Stimulated activated CD4-positive, alpha-beta T cell treated with anti-CD3 and anti-CD28 coated beads, Interleukin-1b, Interleukin-23, amount 100 ng/mL, for 1 hour (primary cell): ENCODE measurements at places on chromosomes 16 and 17.
A peak's percentile ranks its signal among the peaks of the same experiment; 100 is the strongest.

GRCh38 chr17:29007456-29007855 lies 1.6 kb upstream of the SEZ6 start:
- no peak for DNase-seq

DNA sequence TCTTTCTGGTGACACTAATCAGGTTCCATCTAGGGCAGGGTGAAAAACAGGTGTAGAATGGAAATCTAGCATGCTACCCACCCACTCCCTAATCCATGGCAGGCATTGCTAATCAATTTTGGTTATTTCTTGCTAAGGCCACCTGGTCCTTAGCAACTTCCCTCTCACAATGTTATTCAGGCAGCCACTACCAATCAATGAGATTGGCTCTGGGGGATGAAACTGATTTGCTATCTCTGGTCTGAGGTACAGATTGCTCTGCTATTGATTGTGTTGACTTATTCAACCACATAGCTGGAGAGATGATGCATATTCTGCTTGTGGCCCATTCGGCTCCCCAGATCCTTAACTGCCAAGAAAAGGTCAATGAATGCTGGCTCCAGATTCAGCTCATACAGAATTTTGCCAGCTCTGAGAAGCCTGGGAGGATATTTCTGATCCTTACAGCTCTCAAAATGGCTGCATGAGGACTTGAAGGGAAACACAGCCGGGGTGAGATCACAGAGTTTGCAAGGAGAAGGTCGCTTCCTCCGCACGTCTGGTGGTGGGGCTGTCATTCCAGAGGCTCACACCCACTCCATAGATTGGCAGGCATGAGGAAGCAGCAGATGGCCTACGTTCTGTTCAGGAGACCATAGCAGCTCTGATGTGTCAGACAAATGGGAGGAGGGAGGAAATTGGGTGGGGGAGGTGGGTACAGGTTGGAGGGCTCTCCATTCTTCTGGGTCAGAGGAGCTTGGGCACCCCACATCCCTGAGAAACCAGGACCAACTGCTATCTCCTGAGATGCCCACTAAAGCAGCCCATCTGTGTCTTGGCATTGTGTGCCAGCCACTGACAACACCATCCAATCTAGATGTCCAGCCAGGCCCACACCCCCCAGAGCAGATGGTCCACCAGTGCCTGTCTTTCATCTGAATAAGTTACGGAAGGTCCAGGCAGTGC lies 22.3 kb downstream of the SEZ6 start:
- no peak for DNase-seq

GRCh38 chr16:30876867-30877266 lies 17.0 kb downstream of the BCL7C start:
- no peak for DNase-seq

- peak; percentile 27 for DNase-seq
These were observed 24.8 kb downstream of the MYO18A start for GRCh38 chr17:29155227-29155965.

DNA sequence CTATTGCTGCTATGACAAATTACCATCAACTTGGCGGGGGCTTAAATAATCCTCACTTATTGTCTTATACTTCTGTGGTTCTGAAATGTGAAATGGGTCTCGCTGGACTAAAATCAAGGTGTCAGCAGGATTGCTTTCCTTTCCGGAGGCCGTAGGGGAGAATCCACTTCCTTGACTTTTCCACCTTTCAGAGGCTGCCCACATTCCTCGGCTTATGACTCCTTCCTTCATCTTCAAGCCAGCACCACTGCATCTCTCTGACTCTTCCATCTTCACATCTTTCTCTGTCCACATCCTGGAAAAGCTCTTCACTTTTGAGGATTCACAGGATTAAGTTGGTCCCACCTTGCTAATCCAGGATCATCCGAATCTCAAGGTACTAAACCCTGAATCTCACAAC lies 217.8 kb downstream of the GRIN2A start:
- no peak for DNase-seq

DNA sequence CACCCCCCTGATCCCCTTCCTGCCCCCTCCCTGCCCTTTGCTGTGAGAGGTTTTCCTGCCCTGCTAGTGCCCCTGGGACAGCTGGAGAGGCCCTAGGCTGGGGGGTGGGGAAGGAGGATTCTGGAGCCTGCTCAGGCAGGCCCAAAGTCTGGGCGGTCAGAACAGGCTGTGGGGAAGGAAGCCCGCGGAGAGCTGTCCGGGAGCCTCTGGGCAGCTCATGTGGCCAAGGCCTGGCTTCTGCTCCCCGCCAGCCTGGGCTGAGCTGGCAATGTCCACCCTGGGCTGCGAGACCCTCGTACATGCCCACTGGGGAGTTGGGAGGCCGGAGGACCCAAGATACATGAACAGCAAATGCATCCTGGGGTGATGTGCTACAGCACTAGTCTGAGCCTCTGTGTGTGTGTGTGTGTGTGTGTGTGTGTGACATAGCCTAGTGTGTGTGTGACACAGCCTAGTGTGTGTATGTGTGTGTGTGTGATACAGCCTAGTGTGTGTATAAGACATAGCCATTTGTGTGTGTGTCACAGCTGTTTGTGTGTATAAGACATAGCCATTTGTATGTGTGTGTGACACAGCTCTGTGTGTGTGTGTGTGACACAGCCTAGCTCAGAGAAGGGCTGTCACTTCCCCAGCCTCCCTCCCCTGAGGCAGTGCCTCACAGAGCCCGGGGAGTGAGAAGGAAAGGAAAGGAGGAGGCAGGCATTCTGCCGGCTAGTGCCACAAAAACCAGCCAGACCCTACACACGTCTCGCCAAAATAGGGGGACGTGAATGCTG lies 201.4 kb upstream of the CIBAR2 start:
- DNase-seq = no peak

DNA sequence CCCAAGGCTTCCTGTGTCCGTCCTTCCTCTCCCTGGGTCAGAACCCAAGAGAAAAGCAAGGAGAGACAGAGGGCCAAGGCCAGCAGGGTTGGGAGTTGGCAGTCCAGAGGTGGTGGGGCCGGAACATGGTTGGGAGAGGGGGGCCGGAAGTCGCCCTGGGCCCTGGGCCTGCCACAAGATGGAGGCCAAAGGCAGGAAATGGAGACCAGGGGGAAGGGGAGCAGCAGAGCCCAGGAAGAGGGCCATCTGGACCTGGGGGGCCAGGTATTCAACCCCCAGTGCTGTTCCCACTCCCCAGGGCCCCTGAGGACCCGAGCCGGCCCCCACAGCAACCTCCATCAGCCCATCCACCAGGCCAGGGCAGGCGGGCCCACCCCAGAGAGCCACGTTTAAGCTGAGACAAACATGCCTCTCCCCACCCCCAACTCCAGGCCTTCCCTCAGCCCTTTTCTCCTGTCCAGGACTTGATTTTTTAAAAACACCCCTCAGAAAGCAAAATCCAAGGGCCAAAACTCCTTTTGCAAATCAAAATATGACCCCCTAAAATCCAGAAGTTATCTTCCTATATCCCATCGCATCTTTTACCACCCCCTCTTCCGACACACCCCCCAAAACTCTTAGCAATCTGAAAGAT lies 4.4 kb upstream of the BCL6B start:
- DNase-seq = no peak

DNA sequence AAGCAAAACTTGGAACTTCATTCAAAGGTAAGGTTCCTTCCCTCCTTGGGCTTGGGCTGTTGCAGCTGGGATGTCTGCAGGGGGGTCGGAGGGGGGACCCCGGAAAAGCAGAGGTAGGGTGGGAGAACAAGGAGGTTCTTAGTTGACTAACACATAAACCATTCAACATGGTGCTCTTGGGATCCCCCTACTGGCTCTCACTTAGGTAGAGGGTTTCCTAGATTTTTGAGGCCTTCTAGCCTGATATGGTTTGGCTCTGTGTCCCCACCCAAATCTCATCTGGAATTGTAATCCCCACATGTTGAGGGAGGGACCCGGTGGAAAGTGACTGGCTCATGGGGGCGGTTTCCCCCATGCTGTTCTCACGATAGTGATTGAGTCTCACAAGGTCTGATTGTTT lies 93.9 kb downstream of the RGS9 start:
- DNase-seq = no peak

GRCh38 chr17:9213303-9213640 lies 192.0 kb downstream of the NTN1 start:
- DNase-seq = no peak

- no peak for DNase-seq
These were observed at the start of gene CHAD for GRCh38 chr17:50468304-50469207. TSS of gene CHAD (minus strand) at chr17:50468880. CDS start at chr17:50468813, 67 bp downstream.

DNA sequence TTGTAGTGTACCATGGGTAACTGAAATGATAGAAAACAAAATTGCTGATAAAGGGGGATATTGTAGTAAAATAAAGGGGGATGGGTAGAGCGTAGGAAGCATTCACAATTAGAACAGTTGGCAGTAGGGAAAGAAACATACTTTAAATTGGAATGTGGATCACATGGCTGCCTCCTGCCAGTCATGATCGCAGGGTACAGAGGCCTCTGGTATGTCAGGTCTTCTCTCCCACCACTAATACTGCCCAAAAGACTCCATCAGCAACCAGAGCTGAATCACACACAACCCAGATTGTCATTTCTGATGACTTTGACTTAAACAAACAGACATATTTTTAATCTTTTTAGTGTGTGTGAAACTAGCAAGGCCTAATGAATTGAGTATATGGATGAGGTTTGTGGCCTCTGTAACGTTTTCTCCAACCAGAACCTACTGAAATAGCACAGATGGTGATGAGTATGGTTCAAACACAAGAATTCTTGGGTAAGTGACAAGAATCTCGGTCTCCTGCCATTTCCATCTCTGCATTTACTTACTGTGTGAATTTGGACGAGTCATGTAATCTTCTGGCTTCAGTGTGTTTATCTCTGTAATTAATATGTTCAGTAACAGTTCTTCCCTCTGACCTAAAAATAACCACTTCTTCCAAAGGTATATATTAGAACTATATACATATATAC lies 112.6 kb downstream of the USP22 start:
- DNase-seq = no peak

GRCh38 chr17:79831265-79832217 lies 7.7 kb downstream of the CBX4 start:
- DNase-seq = no peak

- DNase-seq = no peak
These were observed 41.5 kb upstream of the TEKT3 start for GRCh38 chr17:15382914-15383313.

DNA sequence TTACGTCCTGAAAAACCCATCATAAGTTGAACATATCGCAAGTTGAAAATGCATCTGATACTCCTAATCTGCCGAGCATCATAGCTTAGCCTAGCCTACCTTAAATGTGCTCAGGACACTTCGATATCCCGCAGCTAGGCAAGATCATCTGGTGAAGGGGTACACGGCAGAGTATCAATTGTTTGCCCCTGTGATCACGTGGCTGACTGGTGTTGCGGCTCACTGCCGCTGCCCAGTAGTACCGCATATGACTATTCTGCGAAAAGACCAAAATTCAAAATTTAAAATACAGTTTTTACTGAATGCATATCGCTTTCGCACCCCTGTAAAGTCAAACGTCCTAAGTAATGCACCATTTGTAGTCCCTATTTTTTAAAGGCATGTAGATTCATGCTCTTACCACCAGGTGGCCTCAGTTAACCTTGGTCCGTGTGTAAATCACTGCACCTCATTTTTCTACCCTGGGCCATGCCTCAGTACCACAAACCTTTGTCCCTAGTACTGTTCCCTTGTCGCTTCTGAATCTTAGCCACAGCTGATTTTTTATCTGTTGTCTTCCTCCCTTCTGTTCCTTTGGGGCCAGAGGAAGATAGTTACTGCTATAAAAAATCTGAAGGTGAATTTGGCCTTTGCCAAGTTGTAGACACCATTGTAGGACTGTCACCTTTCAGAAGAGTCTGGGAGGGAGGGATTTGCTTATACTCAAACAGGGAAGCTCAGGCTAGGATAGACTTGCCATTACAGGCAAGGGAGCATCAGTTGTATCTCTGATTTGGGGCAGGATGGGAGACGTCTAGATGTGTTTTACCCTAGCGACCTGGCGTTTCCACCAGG lies 34.4 kb downstream of the WWP2 start:
- DNase-seq = no peak

- DNase-seq = no peak
These were observed 5.0 kb downstream of the ICAM2 start for GRCh38 chr17:64015447-64015846.

DNA sequence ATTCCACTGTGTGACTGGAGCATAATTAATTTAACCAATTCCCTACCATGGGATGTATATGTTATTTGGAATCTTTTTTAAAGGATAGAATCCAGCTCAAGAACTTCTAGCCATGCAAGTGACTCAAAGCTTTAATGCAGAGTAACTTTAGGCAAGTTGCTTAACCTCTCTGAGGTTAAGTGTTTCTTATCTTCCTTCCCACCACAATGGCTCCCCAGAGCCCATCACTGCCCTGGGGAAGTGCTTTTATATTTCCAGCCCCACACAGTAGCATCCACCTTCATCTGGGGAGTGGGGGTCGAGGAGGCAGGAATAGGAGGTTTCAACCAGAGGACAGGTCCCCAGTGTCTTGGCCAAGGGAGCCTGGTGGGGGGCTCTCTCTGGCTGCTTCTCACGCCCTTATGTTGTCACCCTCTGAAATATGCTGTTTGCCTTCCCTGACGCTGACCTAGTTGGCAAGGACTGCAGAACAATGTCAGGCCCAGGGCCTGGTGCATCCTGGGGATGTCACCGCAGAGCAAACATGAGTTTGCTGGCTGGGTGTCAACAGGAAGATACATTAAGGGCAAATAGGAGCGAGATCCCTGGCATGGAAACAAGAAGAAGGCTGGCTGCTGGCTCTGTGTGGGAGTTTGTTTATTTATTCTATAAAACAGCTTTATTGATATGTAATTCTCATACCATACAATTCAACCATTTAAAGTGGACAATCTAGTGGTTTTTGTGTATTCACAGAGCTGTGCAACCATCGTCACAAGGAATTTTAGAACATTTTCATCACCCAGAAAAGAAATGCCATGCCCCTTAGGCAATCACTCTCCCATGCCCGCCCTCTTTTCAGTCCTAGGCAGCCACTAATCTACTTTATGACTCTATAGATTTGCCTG lies 46.6 kb upstream of the WSB1 start:
- no peak for DNase-seq

- DNase-seq = no peak
These were observed 1.7 kb downstream of the HOXB1 start for GRCh38 chr17:48528936-48529682.

DNA sequence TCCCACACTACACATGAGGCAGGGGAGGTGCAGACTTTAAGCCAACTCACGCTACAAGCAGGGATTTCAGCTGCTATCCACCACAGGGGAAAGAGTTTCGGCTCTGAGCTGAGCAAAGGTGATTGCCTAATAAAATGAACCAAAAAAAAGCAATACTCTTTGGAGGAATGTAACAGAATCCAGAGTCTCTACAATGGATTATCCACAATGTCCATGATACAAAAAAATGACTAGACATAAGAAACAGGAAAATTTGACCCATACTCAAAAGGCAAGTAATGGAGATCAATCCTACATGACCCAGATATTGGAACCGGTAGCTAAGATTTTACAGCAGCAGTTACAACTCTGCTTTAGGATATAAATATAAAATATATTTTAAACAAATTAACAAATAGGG lies 19.0 kb upstream of the TMEM204 start:
- no peak for DNase-seq

DNA sequence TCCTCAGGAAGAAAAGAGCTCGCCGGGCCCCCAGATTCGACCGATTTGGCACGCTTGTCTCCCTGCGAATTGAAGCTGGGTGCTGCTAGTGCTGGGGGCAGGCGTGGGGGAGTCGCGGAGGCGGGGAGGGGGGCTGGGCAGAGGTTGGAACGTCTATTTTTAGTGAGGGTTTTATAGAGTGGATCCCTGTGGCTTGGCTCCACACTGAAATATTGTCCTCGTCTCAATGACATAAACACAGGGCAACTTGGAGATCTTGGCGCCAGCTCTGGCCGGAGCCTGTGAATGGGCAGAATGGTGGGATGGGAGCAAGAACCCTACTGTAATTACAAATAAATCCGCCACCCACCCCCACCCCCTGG lies 15.7 kb upstream of the NOG start:
- DNase-seq = no peak
